Mucosa of descending colon (tissue), 3 donors: ENCODE measurements at places on chromosomes 2 and 18. TPM values are rescaled to one million over a fixed set of nuclear protein-coding genes. Genes with fewer than 3 reads are reported as not detected.

Gene LAMA1
- 20.8 TPM for total RNA-seq

Gene GREB1L
- total RNA-seq = 0.26 TPM

Gene SPRED2
- total RNA-seq = 43.4 TPM

Gene TSN
- 45.9 TPM for total RNA-seq

Gene ALPG
- total RNA-seq = 0.54 TPM

Gene LYPD6
- 2.4 TPM for total RNA-seq

Gene CCDC141
- 1.8 TPM for total RNA-seq

Gene LYG2
- total RNA-seq = not detected

Gene DCTN1
- 159 TPM for total RNA-seq

Gene VWC2L
- total RNA-seq = not detected

Gene NDC80
- 11.6 TPM for total RNA-seq

Gene GKN1
- total RNA-seq = not detected

Gene NRBP1
- 104 TPM for total RNA-seq

Gene MCM6
- total RNA-seq = 8.9 TPM

Gene STAMBP
- 42.5 TPM for total RNA-seq

Gene CABLES1
- 8.1 TPM for total RNA-seq

Gene NT5DC4
- total RNA-seq = not detected
